ENCODE measurements at places on chromosomes 4 and X. TPM values are rescaled to one million over a fixed set of nuclear protein-coding genes. Genes with fewer than 3 reads are reported as not detected.

GRCh38 chr4:167234316-167234881 is at the start of gene SPOCK3:
Gene SPOCK3 (minus strand): TSS chr4:167234494.
- DNase-seq: peak; percentile 86

- DNase-seq: no peak
Measured at GRCh38 chr4:37538931-37539330, 147.2 kb downstream of the RELL1 start.

The OTC gene
- total RNA-seq: not detected

DNA sequence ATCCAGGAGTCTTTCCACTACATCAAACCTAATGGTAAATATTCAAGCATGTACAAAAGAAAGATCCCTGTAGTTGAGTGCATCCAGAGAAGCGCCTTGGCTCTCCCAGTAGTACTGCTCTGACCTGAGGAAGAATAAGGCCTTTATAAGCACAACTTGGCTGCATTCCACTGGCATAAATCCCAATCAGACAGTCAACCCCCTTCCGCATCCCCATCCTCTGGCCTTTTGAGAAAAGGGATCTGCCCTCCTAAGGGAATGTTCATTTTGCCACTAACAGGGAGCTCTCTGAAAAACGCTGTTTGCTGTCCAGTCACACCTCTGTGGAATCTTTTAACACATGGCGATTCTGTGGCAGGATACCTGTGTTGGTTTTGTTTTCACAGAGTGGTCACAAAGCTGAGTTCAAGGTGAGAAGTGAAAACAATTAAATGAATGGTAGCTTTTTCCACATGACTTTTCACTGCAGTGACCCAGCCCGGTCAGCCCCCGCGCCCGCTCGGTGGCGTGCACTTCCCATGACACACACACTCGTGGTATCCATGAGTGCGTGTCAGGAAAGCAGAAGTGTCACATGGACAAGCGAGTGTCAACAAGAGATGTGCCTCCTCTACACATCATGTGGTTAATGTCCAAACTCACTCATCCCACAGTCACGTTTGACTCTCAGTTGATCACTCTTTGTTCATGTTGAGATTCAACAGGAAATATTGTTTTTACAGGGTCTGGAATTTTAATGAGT is 112.2 kb upstream of the ENPP6 start:
- DNase-seq: peak; percentile 68

GRCh38 chr4:176358083-176358469 is 38.3 kb downstream of the SPCS3 start:
- DNase-seq: no peak

DNA sequence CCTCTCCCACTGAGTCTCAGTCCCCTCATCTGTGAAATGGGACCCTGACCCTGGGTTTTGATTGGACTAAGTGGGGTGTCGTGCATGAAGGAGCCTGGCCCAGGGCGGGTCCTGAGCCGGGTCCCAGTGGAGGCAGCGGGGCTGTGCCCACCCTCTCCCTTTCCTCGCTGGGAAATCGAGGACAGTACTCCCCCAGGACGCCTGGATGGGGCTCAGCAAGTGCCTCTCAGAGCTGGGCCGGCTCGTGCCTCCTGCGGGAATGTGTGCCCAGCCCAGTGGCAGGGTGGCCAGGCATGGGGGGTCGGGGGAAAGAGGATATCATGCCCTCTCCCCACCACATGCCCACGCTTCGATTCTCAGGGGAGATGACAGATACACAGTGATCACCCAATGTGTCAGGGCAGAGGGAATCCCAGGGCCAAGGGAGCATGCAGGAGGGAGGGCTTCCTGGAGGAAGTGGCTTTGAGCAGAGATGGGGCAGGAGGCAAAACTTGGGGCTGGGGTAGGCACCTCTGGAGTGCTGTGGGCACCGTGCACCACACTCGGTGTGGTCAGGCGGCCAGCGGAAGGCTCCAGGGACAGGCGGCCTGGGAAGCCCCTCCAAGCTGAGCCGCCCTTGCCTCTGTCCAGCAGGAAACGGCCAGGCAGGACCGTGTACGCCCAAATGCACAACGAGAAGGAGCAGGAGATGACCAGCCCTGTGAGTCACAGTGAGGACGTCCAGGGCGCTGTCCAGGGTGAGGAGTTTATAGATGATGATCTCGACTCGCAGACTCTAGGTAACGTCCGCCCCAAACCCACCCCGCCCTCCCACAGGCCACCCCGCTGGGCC is 203.0 kb downstream of the AFAP1 start:
- DNase-seq: no peak

- no peak for DNase-seq
Measured at GRCh38 chr4:7944599-7945220, 5.0 kb upstream of the AFAP1 start.

GRCh38 chr4:140110542-140111215 is 43.3 kb downstream of the MAML3 start:
- no peak for DNase-seq

The SMPX gene
- not detected for total RNA-seq

GRCh38 chr4:12644261-12644660 is 839.9 kb downstream of the RAB28 start:
- DNase-seq: no peak

GRCh38 chr4:76302826-76303438 is 3.6 kb upstream of the STBD1 start:
- DNase-seq: no peak

DNA sequence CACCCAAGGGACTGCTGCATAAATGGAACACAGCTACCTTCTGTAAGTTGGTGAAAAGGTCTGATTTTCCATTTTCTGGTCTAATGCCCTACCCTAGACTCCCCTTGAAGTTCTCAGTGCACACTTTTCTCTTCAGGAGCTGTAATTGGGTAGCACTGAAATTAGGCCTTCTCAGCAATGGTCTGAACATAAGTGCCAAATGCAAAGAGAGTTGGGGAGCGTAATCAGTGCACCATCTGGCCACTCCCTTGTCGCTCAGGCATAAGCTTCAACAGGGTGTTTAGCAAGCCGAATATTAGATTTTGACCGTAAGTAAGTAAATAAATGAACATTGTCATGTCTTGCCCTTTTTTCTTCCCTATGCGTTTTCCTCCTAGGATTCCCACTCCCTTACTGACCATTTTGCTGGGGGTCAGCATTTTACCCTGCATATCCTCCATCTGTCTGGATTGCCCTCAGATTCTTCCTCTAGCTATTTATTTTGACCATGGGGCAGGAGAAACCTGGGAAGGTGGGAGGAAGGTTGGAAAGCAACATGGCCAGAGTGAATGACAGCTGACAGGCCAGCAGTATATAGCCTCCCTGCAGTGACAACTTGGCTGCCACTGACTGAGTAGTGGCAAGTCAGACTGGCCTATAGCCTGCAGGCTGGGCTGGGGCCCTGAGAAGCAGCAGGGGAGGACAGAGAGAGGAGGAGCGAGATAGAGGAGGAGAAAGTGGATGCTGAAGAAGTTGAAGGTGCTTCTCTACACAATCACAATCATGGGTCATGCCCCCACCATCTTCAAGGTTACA is 2.7 kb downstream of the NHSL2 start:
- DNase-seq: no peak

The FNIP2 gene
- total RNA-seq: 78.9 TPM

DNA sequence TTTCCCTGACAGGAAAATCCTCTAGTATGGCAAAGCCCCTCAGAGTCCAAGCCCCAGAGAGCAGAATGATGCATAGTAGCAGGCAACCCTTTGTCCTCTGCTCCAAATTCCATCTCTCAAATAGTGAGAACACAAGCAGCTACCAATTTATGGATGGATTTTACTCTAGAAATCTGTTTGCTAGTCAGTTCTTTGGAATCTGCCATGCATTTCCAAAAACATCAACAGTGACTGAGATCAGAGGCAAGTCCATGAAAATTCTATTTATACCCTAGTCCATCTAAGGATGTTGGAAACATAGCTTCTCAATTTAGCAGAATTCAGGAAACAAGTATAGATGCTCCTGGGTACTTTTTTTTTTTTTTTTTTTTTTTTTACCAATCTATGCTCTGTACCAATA is 10.0 kb upstream of the CC2D2A start:
- peak; percentile 0 for DNase-seq

The YIPF7 gene
- not detected for total RNA-seq

The CLCN4 gene
- total RNA-seq: 16.2 TPM

GRCh38 chr4:65580551-65580950 is 89.7 kb downstream of the EPHA5 start:
- DNase-seq: no peak

The TSPAN5 gene
- total RNA-seq: 41.8 TPM

DNA sequence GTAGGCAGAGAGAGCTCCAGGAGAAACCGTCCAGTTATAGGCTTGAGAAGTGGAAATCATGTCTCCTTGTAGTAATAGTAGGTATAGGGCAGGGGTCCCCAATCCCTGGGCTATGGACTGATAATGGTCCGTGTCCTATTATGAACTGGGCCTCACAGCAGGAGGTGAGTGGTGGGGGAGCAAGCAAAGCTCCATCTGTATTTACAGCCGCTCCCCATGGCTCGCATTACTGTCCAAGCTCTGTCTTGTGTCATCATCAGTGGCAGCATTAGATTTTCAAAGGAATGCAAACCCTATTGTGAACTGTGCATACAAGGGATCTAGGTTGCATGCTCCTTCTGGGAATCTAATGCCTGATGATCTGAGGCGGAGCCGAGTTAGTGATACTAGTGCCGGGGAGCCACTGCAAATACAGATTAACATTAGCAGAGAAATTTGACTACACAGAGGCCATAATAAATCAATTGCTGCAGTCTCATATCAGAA is 67.6 kb downstream of the MRPL1 start:
- no peak for DNase-seq

DNA sequence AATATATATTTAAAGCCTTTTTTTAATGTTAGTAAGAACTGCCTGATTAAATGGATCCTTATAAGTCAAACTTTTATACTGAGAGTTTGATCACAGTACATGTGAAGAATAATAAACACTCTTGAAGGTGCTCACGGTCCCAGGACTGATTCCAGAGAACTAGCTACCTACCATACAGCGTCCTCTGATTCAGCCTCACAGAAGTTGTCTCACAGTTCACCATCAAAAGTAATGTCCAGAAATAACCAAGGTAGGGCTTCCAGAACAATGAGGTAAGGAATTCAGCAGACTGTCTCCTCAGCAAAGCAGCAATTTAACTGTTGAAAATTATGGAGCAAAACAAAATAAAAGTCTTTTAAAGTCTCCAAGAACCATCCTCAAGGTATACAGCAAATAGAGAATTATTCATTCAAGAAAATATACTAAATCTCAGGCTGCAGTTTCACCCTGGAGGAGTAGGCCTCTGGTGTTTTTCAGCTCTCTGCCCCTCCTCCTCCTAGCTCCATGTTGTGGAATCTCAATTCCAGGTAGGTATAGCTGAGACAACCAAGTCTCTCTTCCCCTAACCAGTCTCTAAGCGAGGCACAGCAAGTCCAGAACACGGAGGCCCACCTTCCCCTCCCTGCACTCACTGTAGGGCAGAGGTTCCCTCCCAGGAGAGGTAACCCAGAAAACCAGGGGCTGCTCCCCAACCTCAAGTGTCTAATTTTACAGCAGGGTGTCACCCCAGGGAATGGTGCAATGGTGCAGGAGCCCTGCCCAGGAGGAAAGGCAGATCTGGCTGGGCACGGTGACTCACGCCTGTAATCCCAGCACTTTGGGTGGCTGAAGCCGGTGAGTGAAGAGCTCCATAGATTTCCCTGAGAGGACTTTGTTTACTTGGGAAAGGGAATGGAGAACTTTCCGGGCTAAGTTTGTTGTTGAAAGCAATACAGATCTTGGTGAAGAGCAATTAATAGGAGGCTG is 28.6 kb downstream of the FAM241A start:
- no peak for DNase-seq

DNA sequence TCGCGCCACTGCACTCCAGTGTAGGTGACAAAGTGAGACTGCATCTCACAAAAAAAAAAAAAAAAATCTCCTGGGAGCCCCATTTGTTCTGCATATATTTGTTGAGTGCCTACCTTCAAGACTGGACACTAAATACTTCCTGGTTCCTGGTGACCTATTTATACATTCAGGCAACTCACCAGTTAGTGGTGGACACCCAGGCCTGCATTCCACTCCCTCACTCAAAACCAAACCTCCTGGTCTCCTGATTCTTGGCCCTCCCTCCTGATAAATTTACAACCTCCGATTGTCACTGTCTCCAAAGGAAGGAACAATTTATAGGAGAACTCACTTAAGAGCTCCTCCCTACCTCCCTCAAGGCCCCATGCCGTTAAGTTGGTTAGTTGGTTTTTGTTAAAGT is 3.1 kb downstream of the SYAP1 start:
- no peak for DNase-seq

- peak; percentile 54 for DNase-seq
Measured at GRCh38 chr4:23171976-23172375, 479.2 kb downstream of the GBA3 start.

- no peak for DNase-seq
Measured at GRCh38 chr4:113725963-113726362, 35.6 kb downstream of the CAMK2D start.

The AR gene
- 4.7 TPM for total RNA-seq

The NCAPG gene
- 4.0 TPM for total RNA-seq

DNA sequence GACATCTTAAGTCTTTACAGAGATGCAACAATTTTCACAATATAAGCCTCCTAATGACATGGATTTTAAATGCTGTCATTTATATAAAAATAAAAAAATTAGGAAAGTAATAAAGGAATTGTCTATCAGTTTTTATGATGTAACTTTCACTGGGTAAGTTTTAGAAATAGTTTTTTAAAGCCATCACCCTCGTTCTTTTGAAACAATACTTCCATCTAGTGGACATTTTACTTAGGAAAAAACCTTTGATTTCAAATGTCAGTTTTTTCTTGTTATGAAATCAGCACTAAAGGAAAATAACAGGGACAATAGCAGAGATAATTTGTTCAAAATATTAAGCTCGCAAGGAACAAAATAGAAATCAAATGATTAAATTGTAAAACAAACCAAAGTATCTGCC is 24.3 kb upstream of the NDNF start:
- DNase-seq: no peak

The S100P gene
- total RNA-seq: 0.29 TPM

DNA sequence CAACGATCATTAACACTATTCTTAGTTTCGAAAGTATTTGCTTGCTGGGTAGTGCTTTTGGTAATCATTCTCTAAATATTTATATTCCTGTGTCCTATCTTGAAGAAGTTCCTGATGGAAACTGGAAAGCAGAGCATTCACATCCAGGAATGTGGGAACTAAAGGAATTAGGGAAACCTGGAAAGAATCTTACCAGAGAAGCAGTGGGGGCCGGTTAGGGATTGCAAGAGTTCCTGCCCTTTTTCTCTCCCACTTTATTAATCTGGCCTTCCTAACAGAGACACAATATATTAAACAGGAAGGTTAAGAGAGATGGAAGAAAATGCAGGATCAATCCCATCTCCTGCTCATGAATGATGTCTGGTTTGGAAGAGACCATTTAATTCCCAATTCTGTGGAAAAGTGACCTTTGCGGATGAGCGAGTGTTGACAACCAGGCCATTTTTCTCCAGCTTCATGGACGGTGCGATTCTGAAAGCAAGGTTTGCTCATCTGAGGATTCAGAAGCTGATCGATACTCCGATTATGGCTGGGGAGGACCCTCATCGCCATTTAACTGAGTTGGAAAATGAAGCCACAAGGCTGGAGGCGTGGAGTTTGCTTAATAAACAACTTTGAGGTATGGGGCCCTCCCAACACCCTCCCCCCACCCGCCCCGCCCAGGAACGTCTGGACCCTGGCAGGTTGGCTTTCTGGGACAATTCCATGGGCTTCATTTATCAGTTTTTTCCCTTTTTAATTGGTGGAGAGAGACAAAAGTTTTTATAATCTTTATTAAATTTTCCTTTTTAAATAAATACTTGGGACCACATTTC is 52.3 kb downstream of the C4orf51 start:
- DNase-seq: peak; percentile 63

GRCh38 chr4:130478406-130478805 is 1382.5 kb downstream of the C4orf33 start:
- no peak for DNase-seq

All from osteoblast (primary cell).